ENCODE measurements at places on chromosomes 2 and 18.

DNA sequence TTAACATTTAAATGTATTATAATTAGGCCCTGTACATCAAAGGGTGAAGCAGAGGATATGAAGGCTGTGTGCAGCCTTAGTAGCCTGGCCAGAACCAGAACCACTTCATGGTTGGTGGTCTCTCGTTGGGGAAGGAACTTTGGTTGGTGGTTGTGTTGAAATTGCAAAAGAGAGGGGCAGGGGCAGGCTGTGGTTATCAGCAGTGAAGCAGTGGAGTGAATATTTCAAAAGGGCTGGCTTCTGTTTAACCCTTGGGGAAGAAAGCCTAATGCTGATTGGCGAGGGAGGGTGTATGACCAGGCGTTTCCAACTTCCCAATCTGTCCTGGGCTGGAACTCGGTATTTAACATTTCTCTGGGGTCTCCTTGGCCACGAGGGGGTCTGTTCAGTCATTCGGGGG, 51.2 kb upstream of the LYPD6B start:
- DNase-seq, result no peak

GRCh38 chr2:234072454-234072853, 22.0 kb downstream of the SPP2 start:
- DNase-seq, result no peak

DNA sequence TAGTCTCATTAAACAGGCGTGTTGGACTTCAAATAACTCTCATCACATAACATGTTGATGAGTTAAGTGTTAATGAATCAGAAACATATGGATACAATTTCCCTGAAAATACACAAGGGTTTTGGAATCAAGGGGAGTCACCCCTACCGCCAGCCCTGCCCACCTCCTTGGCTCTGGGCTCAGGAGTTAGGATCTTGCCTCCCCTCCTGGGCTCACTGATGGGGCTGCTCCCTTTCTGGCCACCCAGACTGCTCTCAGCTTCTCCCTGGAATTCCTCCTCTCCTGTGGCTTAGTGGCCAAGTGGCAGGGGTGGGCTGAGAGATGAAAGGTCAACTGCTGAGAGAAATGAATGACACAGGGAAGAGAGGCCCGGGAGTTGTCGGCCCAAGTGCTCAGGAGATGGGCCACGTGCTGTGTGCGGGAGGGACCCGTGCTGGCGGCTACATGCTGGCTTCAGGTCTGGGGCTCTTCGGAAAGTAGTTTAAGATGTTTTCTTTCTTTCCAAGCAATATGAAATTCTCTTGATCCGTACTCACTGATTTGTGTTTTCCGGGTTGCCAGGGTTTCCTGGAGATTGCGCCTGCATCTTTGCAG, 55.8 kb upstream of the TNP1 start:
- DNase-seq, result no peak

DNA sequence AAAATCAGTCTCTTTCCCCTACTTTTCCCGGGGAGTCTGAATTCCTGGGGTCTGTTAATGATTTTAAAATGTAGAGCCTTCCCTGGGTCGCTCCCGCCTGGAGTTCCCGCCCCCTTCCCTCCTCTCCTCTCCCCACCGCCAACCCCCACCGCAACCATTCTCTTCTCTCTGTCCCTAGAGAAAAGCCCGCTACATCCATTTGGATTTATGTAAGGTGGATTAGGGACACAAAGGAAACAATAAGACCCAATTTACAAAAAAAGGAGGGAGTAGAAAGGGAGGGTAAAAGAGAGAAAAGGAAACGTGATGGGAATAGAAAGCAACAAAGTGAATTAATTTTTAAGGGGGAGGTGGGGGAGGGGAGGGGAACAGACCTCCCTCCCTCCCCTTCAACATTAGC, 2.2 kb downstream of the EPHA4 start:
- DNase-seq, result no peak

- no peak for DNase-seq
These were observed 48.2 kb downstream of the SDC1 start for GRCh38 chr2:20176760-20177159.

Measured in SHP77 (cell line).